ENCODE measurements at places on chromosomes 1 and 21.

DNA sequence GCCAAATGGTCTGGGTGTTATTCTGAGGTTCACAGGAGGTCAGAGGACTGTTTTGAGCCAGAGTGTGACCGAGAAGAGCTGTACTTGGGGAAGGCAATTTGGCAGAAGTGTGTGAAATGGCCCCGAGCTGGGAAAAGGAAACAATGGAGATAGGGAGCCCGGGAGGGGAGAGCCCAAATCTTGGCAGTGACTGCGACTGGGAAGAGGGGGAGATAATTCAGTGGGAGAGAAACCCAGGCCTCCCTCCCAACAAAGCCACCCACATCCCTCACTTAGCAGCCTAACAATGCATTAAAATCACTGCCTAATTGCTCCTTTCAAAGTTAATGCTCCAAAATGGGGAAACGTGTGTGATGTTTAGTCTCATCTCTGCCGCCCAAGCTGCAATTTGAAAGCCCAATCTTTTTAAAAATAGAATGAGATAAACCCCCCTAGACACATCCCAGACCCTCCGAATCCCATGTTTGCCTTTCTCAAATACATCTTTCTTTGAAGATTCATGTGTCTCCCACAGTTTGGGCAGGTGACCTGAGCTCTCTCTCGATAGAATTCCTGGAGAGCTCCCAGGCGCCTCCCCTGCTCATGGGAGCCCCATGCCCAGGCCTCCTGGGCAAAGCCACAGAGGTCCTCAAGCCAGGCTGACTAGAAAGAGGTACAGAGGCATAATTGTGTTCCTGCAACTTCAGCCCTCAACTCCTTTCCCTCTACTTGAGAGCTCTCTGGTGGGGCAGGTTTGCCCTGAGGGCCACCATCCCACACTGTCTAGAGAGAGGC is 17.3 kb downstream of the LRRC52 start:
- no peak for DNase-seq

DNA sequence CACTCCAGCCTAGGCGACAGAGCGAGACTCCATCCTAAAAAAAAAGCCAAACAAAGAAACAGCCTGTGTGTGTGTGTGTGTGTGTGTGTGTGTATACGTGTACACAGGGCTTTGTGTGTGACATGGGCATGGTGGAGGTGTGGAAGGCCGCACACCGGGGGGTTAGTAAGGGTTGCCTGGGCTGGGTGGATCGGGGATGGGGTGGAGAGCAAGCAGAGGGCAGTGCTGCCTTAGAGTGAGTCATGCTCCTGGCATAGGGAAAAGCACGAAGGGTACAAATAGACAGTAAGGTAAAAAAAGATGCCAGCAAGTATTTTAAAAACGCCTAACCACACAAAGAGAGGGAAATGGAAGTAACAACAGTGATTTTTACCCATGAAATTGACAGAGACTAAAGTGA is 6.2 kb downstream of the PRMT2 start:
- DNase-seq: no peak

GRCh38 chr1:201147396-201148015 is 6.8 kb downstream of the TMEM9 start:
- no peak for DNase-seq

DNA sequence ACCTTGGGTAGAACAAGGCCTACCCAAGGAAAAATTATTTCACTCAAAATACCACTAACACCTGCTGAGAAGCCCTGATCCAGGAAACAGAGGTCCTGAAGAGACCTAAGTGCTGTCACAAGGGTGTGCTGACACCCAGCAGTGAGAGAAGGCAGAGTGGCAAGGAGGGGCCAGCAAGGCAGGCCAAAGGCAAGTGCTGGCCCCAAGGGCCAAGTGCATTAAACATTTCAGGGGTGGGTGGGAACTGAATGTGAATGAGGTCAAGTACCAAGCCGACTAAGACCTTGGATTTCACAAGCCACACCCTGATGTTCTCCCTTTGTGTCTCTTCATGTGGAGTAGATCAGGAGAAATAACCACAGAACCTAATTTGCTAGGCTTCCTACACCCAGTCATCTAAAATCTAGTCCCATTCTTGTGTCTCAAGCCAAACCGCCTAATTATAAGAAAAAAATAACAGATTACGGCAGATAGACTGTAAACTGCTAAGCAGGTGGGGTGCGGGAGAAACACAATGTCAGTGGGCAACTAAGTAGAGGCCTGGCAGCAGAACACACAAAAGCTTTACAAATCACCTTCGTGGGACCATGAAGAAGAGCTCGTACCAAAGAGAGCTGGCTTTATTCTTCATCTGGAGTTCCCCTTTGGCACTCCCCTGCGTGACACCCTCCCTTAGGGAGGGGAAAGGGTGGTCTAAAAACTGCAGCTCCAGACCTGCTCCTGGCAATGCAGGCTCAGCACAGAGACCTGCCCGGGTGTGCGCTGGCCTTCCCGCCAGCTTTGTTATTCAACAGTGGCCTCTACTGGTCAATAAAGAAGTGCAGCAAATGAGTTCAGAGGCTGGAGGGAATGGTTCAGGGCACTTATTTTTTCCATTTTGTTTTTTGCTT is 8.7 kb downstream of the UBE2G2 start:
- peak; percentile 53 for DNase-seq

- DNase-seq: peak; percentile 93
Observed at GRCh38 chr1:46183079-46183847, 7.0 kb upstream of the P3R3URF start.

- DNase-seq: no peak
Observed at GRCh38 chr21:31299291-31300147, 44.5 kb downstream of the TIAM1 start.

DNA sequence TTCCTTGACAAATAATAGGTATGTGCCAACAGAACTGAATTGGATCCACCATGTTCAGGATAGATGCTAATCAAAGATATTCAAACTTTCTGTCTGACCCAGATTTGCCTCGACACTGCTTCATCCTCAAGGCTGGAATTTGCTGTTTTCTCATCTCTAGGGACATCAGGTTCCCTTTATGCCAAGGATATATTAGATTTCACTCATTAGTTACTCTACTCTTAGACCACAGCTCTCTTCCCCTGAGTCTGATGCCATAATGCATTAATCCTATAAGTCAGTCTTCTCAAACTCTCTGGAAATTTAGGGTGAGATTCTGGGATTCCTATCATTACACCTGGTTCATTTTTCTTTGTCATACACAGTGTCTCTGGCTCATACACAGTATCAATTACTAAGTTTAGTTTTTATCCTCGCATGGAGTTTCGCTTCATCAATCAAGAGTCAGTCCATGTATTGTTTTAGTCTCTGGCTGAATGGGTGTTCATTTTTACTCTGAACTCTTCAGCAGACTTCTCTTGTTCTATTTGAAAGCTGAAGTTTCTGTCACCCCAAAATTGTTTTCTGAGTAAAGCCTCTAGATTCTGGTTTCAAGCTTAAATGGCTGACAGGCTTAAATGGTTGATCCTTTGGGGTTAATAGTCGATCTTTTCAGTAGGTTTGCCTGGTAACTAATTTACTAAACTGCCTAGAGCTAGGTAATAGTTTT is 9.3 kb upstream of the DCAF6 start:
- DNase-seq: no peak

DNA sequence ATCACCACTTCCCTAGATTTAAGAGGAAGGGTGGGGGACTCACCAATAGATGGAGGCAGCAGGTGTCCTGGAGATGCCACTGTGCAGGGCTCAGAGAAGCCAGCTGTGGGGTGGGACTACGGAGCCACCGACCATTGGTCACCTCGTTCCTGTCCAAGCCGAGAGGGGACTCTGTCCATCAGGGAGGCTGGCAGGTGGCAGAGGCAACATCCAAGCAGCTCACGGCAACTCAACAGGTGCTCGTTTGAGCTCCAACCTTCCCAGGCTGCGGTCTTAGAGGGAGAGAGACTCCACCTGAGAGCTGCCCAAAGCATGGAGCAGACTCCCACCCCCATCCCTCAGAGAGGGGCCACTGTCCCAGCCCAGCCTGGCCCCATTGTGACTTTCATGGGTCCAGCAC is 71.4 kb downstream of the IGSF21 start:
- DNase-seq: no peak

GRCh38 chr1:17260264-17260663 is 11.4 kb downstream of the PADI3 start:
- no peak for DNase-seq

GRCh38 chr1:104906141-104906540 is 1156.4 kb downstream of the AMY1C start:
- no peak for DNase-seq

DNA sequence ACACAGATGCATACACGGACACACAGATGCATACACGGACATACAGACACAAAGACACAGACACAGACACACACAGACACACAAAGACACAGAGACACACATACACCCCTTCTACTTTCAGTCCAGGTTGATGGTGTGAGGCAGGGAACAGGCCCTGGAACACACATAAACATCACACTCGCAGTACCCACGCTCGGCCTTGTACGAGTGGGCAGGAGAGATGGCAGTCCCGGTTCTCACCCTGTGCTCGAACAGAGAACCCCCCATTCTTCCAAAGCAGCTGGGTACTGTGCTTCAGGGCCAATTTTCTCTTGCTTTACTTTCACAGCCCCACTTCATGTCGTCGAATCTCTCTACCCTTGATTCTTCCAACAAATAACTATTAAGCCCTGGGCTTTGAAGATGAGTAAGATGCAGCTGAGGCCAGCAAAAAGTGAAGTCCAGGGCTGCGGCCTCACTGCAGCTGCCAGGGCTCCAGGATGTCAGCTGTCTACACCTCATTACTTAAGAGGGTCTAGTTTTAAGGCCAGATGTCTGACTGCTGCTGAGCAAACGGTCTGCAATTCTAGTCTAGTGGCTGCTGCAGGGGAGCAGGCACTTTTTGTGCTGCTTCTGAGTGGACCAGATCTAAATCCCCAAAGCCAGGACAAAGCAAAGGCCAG is 90.1 kb downstream of the PGBD5 start:
- no peak for DNase-seq

DNA sequence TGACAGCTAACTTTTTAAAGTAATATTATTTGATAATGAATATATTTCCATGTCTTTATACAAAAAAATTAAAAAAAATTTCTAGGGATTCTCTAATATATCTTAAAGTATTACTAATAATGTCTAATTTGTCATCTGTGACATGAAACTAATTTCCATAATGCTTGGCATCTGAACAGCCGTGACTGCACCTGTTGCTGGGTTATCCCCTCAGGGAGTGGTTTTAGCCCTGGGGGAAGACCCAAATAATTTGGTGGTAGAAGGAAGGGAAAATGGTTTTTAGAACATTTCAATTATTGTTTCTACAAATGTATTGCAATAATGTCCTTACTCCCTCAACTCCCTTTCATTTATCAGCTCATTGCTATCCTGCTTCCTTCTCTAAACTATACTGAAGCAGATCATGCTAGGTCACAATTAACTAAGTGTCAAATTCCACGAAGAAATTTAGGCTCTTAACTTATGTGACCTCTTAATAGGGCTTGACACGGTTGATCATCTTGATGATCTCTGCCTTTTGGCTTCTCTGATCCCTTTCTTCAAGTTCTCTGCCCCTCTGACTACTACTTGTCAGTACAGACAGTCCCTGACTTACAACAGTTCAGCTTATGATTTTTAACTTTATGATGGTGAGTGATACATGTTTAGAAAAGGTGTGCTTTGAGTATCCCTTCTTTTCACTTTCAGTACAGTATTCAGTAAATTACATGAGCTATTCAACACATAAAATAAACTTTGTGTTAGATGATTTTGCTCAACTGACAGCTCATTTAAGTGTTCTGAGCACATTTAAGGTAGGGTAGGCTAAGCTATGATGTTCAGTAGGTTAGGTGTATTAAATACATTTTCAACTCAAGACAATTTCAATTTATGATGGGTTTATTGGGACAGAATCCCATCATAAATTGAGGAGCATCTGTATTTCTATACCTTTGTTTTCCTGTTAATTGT is 26.4 kb upstream of the DPH5 start:
- DNase-seq: no peak

DNA sequence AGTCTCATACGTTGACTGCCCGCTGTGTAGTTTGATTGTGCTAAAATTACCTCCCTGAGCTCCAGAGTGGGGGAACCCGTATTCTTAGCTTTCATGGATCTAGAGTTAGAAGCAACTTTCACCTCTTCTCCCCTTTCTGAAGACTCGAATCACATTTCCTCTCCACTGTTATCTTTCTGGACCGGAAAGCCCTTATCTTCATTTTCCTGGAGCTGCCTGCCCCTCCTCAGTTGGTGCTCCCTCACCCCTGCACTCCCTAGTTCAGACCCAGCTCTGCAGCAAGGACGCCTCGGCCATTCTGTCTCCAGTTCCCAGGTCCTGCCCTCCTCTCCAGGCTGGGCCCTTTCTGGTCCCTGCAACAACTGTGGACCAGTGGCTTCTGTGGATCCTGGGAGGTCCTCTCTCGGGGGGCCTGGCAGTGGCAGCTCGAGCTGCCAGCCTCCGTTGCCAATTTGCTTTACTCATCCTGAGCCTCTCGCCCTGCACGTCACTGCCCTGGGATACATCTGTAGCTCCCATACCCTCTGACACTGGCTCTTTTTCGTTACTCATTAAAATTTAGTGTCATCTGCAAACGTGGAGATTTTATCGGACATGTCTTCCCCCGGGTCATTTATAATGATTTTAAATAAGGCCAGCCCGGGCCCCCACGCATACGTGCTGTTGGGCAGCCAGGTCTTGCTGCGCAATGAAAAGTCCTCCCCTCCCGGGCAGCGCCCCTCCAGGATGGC is 141.5 kb upstream of the VAMP3 start:
- DNase-seq: no peak

GRCh38 chr1:36238433-36238832 is 14.2 kb downstream of the THRAP3 start:
- DNase-seq: no peak

DNA sequence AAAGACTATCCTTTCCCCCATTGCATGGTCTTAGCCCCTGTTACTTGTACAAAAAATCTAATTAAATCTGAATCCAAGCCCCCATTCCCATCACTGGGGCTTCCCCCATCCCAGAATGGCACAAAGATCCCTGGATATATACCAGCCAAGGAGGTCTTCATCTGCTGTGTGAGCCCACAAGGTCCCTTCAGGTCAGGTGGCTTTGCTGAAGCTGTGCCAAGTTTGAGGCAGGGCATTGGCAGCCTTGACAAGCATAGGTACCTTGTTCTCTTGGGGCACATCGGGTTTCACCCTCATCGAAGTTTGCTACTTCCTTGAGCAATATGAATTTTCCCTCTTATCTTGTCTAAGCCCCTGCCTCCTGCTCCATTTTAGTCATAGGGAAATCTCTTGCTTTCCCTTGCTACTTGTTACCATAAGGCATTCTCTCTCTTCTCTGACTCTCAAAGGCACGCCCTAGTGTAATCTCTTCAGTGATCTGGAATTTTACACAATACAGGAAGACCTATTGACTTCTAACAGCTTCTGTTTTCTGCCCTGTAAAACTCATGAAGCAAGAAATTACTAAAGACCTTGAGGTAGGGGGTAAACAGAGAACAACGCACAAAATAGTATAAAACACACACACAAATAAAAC is 71.4 kb upstream of the COG2 start:
- DNase-seq: no peak

GRCh38 chr1:181984006-181984405 is 77.5 kb downstream of the ZNF648 start:
- DNase-seq: no peak

- DNase-seq: peak; percentile 71
Observed at GRCh38 chr1:8848663-8849386, 29.7 kb downstream of the ENO1 start.

GRCh38 chr1:54645806-54646676 is 4.5 kb downstream of the MROH7 start:
- DNase-seq: no peak
